ENCODE measurements at places on chromosomes 5 and 9. TPM values are rescaled to one million over a fixed set of nuclear protein-coding genes. Genes with fewer than 3 reads are reported as not detected.
A peak's percentile ranks its signal among the peaks of the same experiment; 100 is the strongest.

- no peak for DNase-seq
Observed at GRCh38 chr5:81422671-81423070, 28.7 kb upstream of the ACOT12 start.

DNA sequence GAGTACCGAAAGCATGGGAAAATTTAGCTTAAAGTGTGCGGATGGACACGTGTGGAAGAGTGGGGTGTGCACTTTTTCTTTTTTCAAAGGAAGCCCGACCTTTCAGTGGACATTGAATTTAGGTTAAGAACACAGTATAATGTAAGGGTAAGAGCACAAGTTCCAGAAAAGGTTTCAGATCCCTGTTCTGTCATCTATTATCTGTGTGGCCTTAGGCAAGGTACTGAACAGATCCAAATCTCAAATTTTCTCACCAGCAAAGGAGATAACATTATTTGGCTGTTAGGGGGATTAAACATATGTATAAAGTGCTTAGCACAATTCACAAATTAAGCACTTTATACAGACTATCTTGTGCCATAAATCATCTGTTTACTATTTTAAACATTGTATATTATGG is 441.0 kb downstream of the SPOCK1 start:
- DNase-seq: no peak

- no peak for DNase-seq
Observed at GRCh38 chr5:160310140-160310539, 2.2 kb downstream of the CCNJL start.

DNA sequence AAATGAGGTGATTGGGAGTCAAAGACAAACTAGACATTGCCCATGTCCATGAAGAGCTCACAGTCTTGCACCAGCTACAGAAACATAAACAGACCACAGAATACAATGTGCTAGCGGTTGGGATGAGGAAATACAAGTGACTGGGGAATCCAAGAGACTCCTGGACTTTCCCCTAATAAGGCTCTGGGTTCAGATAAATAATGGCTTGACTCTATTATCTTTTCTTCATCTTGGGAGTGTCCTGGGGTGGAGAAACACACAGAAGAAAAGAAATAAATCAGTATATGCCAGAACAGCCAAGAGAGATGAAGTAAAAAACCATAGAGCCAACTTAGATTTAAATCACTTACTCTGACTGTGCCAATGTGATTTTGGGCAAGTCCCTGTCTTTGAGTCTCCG is 227.8 kb downstream of the PAPPA start:
- no peak for DNase-seq

GRCh38 chr5:14229734-14230133 is 86.6 kb downstream of the TRIO start:
- DNase-seq: no peak

GRCh38 chr5:35862126-35862525 is 5.4 kb downstream of the IL7R start:
- no peak for DNase-seq

DNA sequence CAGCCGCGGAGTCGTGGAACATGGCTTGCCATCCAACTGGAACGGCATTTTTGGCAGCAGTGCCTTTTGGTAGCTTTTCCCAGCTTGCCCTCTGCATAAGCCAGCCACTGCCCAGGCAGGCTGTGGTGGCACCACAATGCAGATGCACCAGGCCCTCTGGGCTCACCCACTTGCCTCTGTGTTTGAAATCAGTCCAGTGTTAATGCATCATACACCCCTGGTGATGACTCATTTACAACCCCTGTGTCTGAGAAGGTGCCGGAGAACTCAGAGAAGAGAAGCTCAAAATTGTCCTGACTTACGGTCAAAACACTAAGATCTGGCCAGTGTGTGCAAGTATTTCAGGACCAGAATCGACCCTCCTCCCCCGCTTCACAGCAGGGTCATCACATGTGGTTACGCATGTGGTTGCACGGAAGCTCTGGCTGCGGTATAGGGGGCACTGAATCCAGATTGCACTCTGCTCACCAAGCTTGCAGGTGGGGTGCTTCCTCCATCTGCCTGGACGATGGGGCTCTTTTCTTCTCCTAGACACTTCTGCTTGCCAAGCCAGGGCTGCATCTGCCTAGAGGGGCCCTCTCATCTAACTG is 66.5 kb upstream of the SMIM15 start:
- no peak for DNase-seq

DNA sequence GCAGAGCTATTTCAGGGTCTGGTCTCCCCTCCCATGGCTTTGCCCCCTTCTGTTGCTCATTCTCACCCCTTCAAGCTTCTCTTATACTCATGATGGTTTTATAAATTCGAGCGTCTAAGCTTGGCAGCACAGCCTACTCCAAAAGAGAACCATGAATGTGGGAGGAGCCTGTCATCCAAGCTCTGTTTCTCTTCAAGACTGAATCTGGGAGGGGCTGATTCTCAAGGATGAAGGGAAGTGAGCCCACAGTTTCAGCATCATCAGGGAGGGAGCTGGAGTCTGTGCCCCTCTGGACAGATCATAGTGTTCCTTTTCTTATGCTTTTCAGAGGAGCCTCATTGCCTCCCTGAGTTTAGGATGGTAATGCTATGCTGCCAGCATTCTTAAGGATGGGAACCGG is 168.6 kb downstream of the CFAP90 start:
- no peak for DNase-seq

DNA sequence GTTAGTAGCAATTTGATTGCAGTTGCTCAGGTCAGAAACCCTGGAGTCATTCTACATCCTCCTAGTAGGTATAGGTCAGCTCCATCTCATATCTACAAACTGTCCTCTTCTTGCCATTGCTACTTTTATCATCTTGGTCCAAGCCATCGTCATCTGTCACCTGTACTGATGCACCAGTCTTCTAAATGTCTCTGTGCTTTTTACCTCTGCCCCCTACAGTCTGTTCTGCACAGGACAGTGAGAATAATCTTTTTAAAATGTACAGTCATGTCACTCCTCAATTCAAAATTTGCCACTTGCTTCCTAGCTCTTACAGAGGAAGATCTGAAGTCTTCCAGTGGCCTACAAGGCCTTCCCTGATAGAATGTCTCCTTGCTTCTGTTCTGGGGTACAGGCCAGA is 6.8 kb downstream of the NNT start:
- DNase-seq: no peak

- no peak for DNase-seq
Observed at GRCh38 chr5:71904852-71905251, 185.8 kb downstream of the CARTPT start.

- no peak for DNase-seq
Observed at GRCh38 chr9:17065062-17065461, 69.8 kb upstream of the CNTLN start.

DNA sequence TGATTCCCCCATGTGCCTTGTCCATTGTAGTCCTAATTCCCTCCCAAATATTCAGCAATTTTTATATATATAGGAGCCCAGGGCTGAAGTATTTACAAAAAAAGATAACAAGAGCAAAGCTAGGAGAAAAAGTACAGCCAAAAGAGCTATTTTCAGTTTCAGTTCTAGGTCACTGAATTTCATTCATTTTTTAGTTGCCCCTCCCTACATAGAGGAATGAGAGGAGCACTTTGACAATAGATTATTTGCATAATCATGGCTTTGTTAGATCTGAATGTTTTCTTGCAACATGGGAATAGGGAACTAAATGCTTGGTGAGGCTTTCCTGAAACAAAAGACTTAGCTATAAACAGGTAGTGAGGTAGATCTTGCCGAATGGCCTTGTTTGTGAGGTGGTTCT is 15.3 kb upstream of the F2RL2 start:
- DNase-seq: no peak

- DNase-seq: peak; percentile 33
Observed at GRCh38 chr5:170631466-170632195, 127.8 kb downstream of the KCNIP1 start.

DNA sequence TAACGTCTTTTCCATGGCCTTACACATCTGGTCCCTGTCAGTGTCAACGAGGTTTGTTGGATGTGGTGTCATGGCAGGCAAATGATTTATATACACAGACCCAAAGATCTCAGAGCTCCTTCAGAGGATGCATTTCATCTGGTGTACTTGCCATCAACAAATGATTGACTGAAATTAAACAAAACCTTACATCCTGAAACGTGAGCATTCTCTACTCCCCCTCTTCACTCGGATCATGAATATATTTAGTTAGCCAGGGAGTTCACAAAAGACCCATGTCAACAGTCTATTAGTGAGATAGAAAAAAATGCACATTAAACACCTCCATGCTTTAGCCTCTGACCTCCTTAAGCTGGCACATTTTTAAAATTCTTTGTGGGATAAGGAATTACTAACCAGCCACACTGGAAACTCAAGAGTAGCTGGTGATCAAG is 215.6 kb downstream of the EFNA5 start:
- DNase-seq: no peak

DNA sequence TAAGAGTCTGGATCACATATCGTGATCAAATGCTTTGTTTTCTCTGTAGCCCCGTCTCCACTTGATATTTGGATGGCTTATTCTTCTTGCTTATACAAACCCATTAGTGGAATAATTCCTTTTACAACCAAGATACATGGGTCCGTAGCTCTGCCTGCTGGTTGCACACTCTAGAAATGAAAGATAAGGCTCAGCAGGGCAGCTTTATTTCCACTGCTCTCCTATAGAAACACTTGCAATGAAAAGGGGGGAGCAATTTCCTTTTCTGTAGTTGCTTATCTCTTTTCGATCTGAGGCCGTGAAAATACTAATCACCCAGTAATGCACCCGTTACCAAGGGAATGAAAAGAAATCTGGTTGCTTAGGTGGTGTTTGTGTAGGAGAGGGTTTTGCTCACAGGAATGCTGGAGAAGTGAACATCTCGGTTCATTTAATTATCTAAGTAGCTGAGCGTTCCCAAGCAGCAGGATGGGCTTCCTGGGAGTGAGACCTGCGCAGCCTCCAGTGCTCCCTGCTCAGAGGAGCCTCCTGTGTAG is 131.7 kb downstream of the ADAMTS16 start:
- DNase-seq: no peak

DNA sequence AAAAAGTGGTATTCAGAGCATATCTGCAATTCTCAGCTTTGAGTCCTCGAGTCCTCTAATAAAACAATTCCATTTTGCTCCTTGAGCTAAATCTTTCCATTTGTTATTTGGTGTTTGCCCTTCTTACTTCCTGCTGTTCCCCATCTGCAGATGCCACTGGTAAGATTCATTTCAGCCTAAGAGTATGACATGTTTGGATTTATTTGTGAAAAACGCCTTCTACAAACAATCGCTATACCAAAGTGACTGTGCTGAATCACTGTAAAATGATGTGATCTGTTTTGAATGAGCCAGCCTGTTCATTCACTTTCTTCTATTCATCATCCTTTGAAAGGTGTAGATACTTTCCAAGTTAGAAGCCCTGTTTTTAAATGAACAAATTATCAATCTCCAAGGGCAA is 27.7 kb downstream of the KCTD16 start:
- no peak for DNase-seq

DNA sequence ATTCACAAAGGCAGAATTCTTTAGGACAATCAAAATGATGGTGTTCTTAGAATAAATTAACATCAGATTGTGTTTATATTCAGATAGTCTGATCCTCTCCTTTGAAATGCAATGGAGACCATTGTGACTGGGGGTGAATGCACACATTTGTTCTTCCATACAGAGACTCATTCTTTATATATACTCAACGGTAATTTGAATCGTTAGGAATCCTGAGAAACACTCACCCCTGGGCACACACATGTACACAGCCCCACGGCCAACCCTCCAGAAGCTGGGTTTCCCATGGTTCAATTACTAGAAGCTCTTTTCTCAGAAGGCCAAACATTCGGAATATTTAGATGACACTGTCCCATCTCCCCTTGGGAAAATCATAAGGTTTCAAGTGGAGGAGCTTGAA is 57.5 kb upstream of the EPB41L4B start:
- no peak for DNase-seq

DNA sequence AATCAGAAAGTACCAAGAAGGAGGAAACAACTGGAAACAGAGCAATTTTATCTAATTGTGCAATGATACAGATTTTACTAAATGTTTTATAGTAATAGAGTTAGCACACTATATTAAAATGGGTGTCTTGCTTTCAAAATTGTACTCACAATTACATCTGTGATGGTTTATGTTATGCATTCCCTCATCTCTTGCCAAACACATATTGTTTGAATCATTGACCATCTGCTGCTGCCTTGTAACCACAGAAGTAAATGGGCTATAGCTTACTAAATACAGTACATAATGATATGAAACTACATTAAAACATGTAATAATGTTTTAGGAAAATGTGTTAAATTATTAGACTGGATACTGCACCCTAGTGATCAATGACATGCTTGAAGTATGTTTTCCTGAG is 158.1 kb downstream of the SLC25A46 start:
- no peak for DNase-seq

DNA sequence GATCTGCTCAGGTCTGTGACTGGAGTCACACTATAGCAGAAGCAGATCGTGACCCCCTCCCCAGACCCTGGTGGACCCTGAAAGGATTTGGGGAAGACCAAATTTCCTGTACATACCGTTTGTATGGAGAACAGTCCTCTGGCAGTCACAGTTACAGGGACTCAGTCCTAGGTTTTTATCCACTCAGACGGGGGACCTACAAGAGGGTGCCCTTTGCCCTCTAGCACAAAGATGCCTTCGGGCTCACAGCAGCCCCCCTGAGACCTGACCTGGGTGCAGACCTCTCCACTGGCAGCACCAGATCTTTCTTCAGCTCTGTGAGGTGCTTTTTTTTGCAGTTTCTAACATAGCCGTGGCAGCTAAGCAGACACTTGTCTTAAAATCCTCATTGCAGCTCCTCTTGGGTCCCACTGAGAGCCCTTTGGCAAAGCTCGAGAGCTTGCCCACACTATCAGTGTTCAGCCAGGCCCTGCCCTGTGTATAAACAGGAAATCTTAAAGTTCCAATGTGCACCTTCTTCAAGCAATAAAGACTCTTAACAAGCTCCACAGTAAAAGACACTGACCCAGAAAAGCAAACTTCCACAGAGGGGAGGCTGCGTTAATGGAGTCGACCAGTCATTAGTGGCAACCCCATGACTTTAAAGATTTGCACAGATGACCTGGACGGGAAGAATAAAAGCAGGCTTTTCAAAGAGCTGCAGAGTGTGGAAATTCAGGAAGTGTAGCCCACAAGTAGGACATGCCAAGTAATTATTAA is 71.8 kb upstream of the LHFPL2 start:
- DNase-seq: no peak

GRCh38 chr9:96587338-96588315 is 32.0 kb downstream of the CDC14B start:
- no peak for DNase-seq

DNA sequence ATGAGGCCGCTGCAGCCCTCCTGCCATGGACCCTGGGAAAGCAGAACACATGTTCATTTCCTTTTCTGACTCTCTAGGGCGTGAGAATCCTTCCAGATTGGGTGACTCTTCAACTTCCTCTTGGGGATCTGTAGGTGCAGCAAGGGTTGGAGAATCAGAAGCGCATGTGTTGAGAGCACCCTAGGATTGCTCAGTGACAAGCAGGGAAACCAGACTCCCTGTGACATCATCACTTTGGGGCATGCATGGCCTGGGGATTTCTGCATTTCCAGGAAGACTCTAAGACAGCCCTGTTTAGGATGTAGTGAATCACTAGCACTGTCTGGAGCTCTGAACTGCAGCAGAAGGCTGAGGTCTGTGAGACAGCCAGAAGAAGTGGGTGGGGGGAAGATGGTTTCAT is 15.1 kb upstream of the LCP2 start:
- no peak for DNase-seq

Gene DCAF12
- total RNA-seq: 40.2 TPM

Gene SPAAR
- not detected for total RNA-seq

Gene AFAP1L1
- total RNA-seq: 4.3 TPM

Gene FOXD4L3
- total RNA-seq: 0.25 TPM

Gene PNPLA7
- total RNA-seq: 1.8 TPM

Gene IFNA21
- total RNA-seq: not detected

Gene CRB2
- 0.07 TPM for total RNA-seq

Gene DBN1
- total RNA-seq: 144 TPM

Gene NELFB
- total RNA-seq: 86.4 TPM

Measured in HCT116 (cell line).